ENCODE measurements at places on chromosomes 11 and 22.

DNA sequence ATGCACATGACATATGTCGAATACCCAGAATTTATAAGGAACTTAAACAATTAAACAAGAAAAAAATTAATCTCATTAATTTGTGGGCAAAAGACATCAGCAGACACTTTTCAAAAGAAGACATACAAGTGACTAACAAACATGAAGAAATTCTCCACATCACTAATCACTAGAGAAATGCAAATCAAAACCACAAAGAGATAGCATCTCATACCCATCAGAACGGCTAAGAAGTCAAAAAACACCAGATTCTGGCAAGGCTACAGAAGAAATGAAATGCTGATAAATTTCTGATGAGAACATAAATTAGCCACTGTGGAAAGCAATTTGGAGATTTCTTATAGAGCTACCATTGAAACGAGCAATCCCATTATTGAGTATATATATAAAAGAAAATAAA is 210.6 kb upstream of the LUZP2 start:
- DNase-seq: no peak

- no peak for DNase-seq
Measured at GRCh38 chr11:91086028-91086427, 863.2 kb upstream of the CHORDC1 start.

DNA sequence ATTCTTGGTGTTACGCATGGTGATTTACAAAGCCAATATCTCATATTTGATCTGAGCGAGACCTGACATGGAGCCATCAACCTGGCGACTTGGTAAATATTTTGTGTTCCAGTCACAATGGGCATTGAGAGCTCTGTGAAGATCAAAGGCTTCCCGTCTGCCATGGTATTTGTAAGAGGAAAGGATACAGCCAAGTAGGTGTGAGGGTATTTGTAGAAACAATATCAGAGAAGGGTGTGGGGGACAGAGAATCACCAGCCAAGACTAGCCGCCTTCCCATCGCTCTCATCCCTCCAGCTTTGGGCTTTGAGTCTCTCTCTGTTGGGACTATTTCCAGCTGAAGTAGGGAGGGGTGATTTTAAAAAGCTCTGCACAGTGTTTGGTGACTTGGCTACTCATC is 173.4 kb upstream of the BDNF start:
- DNase-seq: no peak

DNA sequence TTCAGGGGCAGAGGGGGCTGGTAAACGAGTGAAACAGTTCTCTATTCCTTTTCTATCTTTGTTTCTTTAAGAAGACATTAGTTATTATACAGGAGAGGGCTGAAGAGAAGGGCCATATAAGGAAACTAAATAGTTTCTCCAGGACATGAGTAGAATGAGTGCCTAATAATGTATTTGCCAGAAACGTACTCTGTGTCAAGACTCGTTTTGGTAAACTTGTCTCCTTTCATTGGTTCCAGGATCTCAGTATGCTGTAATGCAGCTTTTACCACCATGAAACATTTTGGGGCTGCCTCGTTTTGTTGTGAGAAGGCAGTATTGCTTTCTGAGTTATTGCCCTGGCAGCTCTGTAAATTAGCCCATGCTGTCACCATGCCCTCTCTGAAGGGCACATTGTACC is 51.7 kb downstream of the POLD3 start:
- no peak for DNase-seq

- no peak for DNase-seq
Measured at GRCh38 chr22:25748140-25748539, 6.2 kb downstream of the MYO18B start.

- no peak for DNase-seq
Measured at GRCh38 chr11:106904826-106905225, 113.5 kb downstream of the GUCY1A2 start.

- no peak for DNase-seq
Measured at GRCh38 chr11:2444821-2445745, at the start of gene KCNQ1. KCNQ1 (plus strand) TSS chr11:2445008; CDS start chr11:2445099, 91 bp downstream.

GRCh38 chr11:128467610-128468041 is 119.7 kb downstream of the ETS1 start:
- peak; percentile 58 for DNase-seq

DNA sequence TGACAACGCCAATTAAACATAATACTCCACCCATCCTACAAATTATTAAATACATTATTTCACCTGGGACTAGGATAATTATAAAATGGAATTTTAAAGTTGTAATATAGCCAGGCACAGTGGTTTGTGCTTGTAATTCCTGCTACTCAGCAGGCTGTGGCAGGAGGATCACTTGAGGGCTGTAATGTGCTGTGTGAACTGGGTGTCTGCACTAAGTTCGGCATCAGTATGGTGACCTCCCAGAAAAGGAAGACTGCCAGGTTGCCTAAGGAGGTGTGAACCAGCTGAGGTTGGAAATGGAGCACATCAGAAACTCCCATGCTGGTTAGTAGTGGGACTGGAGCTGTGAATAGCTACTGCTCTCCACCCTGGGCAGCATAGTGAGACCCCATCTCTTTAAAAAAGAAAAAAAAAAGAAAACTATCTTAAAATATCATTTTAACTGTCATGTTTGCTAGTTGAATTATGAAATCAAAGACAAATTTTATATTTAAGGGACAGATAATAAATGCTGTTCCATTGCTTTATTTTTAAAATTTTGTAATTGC is 28.0 kb downstream of the PPP6R2 start:
- no peak for DNase-seq

- no peak for DNase-seq
Measured at GRCh38 chr11:126645186-126645585, 289.7 kb downstream of the ST3GAL4 start.

- no peak for DNase-seq
Measured at GRCh38 chr11:60763692-60764369, 7.2 kb downstream of the MS4A15 start.

DNA sequence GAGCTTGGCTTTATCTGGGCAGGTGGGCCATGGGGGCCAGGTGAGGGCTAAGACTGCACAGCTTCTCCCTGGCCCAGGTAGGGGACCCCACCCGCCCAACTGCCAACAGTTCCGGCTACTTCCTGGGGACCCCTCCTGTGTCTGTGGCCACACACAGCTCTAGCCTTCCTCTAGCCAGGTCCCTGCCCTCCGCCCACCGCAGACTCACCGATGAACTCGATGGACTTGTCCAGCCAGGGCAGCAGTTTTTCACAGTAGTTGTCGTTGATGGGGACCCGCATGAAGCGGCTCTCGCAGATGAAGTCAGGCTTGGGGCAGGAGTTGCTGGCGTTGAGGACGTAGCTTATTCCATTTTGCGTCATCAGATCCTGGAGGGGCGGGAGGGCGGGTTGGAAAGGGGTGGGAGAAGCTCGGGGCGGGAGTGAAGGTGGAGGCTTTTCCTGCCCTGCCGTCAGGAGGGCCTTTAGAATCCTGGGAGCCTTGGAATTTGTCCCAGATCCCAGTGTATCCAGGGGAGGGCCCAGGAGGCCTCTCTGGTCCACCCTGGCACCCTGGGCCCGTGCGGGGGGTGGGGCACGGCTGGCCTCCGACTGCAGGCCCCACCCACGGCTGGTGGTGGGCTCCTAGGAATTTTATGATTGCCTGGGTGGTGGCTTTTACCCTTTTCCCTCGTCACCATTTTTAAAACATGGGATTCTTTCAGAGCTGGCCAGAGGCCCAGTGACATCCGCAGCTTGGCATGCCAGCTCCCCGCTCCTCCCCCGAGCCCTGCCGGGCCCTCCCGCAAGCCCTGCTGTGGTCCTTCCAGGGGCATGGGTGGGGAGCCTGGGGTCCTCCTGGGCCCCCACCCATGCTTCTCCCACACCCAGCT is 13.9 kb downstream of the DUSP8 start:
- DNase-seq: peak; percentile 80

GRCh38 chr22:25695146-25695545 is 46.8 kb upstream of the MYO18B start:
- no peak for DNase-seq

DNA sequence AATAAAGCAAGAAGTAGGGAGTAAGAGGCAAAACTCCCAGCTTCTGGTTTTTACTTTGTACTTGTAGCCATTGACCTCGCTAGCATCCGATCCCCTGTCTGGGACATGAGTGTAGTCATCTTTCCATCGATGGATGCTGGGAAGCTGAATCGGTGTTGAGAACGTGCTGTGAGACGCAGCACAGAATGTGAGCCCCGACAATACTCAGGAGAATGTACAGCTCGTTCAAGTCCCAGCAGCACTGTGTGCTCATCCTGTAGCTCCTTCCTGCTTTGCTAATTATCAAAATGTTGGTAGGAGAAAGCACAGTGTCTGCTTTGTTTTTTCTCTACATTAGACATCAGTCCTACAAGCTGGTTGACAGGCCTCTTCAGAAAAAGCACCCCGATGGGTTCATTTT is 56.6 kb downstream of the JAM3 start:
- no peak for DNase-seq

DNA sequence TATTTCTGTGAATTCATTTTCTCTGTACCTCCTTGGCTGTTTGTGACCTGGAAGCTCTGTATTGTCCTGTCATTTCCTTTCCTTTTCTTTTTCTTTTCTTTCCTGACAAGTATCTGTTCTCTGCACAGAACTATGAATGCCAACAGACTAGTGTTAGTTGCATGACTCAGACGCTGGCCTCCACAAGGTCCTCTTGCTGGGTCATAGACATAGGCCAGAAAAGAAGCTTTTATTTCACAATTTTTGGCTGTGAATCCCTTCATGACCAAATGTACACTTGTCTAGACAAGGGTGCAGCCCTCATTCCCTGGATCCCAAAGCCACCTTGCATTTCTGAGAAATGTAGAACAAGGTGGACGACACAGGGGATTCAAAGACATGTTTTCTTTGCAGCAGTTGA is 104.1 kb upstream of the MTNR1B start:
- no peak for DNase-seq

DNA sequence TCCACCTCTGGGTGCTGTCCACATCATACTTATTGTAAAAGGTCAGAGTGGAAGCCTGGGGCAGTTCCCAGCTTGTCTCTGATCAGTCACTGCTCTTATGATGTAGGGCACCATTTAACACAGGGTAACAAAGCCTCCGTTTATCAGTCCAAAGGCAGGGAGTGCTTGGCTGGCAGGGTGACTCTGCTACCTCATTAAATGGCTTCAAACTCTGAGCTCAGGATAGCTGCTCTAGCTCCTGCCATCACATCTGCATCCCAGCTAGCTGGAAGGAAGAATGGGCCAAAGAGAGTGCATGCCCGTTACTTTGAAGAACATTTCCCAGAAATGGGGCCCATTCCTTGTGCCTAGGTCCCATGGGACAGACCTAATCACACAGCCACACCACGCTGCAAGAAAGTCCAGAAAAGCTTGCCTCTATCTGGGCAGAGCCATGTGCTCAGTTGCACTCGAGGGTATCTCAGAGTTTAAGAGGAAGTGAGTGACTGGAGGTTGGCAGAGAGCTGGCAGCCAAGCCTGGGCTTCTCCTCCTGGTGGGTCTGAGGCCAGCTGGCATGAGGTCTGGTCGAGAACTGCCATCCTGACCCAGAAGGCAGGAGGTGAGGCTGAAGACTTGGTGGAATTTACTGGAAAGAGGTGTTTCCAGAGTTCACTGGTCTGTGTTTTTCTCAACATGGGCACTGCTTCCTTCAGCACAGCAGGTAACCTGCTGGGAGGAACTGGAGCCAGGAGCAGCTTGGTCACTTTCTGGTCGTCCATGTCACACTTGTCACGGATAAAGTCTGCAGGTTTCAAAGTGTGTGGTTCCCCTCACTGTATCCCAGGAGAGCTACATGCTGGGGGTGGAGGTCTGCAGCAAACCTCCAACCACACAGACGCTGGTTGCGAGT is 935.7 kb downstream of the BRD1 start:
- no peak for DNase-seq

DNA sequence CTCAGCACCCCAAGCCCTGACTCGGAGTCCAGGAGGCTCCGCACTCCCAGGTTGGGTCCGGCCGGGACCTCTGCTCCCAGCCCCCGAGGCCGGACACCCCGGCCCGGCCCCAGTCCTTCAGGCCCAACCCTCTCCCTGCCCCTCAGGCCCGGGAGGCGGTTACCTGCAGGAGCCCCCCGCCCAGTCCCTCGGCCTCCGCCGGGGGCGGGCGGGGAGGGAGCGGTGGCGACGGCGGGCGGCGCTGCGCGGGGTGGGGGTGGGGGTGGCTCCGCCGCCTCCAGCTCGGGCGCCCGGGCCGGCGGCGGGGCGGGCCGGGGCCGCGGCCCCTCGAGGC is 310 bp downstream of the TCF20 start:
- DNase-seq: no peak

DNA sequence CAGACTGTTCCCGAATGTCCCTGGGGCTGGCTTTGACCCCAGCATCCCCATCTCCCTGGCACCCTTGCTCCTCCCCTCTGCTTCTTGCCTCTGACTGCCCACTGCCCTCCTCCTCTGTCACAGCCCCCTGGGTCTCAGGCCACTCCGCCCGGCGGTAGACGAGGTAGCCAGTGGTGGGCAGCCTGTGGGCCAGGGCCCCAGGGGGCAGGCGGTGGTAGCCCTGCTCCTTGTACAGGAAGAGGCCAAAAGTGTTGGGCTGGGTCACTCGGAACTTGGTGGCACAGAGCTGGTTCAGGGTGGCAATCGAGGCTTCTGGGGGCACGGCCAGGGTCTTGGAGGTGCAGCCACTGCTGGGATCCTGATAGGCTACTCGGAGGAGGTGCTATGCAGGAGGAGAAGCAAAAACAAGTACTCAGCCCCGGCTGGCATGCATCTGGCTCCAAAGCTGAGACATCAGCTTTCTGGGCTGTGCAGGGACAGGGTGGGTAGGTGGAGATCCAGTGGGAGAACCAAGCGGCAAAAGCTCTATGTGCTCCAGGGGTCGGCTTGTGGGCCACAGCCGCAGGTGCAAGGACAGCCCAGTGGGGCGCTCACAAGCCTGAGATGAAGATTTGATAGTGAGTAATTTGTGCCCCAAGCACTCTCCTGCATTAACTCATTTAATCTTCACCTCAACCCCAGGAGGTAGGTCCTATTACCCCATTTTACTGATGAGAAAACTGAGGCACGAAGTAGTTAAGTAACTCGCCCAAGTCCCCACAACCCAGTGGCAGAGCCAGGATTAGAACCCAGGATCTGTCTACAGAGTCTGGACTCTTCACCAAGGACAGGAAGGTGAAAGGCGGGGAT is 3.6 kb downstream of the RIN1 start:
- no peak for DNase-seq

DNA sequence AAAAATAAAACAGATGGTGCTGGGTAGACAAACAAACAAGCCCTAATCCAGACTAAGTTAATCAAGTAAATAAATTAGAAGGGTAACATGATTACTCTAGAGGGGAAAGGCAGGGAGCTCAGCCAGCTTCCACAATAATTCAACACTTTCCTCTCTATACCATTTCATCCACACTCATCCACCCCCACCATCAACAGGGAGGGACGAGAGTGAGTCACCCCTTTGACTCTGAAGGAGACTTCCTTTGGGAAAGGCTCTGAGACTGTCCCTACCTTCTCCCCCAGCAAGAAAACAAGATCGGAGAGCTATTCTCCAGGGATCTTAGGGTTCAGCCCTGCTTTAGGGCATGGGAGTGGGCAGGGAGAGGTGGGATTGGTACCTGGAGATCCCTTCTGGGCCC is 33.1 kb downstream of the TRIM66 start:
- no peak for DNase-seq
